Stimulated activated CD8-positive, alpha-beta memory T cell treated with anti-CD3 and anti-CD28 coated beads, Interleukin-4, amount 100 ng/mL, for 1 hour (primary cell): ENCODE measurements at places on chromosomes 11 and 22.

- no peak for DNase-seq
Observed at GRCh38 chr22:37403267-37403960, 23.9 kb downstream of the ELFN2 start.

- DNase-seq, result no peak
Observed at GRCh38 chr11:70608568-70609470, 210.5 kb downstream of the CTTN start.

- DNase-seq, result no peak
Observed at GRCh38 chr11:32325725-32326124, 109.6 kb downstream of the WT1 start.

DNA sequence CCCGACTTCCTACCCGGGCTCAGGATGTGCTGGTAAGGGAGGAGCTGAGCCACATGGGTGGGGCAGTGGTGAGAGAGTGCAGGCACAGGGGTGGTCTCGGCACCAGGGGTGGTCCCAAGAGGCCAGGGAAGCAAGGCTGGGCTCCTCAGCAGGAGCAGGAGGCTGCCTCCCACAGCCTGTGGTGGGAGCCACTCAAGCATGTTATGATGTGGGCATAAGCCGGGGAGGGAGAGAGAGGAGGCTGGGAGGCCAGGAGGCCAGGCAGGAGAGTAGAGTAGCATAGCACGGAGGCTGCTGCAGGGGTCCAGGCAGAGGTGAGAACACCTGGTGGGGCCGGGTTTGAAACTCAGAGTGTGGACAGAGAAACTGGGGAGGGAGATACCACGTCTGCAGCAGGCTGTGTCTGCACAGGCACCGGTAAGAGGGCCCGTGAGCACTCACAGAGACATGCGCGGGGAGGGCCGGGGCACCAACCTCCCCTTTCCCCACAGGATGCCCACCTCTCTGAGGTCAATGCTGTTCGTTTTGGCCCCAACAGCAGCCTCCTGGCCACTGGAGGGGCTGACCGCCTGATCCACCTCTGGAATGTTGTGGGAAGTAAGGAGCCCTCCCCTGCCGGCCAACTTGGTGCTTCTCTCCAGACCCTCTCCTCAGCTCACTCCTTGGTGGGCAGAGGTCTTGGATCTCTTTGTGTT lies 10.7 kb downstream of the ATG16L2 start:
- DNase-seq, result no peak

DNA sequence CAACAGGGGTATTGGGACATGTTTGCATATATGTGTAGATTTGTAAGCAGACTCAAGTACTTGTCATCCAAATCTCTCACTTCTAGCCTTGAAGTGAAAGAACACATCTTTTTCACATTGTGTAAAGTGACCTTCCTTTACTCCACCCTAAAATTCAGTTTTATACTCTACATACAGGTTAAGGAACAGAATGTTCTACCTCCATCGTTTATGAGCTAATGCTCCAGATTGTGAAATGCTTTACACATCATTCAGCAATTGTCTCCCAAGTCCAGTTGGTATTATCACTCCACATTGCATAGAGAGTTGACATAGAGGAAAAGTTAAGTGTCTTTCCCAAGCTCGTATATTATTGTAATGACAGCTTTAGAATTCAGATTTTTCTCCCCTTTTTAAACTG lies 46.1 kb upstream of the BLID start:
- no peak for DNase-seq
